ENCODE measurements at places on chromosomes 11 and 22.

- no peak for DNase-seq
Measured at GRCh38 chr11:72574548-72575460, 99.4 kb downstream of the PDE2A start.

DNA sequence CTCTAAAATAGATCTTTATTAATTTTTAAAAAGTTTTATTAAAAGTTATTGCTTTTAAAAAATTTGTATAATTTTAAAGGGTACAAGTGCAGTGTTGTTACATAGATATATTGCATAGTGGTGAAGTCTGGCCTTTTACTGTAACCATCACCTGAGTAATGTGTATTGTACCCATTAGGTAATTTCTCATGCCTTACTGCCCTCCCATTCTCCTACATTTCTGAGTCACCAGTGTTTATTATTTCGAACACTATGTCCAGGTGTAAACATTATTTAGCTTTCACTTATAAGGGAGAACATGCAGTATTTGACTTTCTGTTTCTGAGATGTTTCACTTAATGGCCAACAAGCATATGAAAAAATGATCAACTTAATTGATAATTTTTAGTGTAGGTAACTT, 2.3 kb downstream of the OR51G1 start:
- DNase-seq: no peak

DNA sequence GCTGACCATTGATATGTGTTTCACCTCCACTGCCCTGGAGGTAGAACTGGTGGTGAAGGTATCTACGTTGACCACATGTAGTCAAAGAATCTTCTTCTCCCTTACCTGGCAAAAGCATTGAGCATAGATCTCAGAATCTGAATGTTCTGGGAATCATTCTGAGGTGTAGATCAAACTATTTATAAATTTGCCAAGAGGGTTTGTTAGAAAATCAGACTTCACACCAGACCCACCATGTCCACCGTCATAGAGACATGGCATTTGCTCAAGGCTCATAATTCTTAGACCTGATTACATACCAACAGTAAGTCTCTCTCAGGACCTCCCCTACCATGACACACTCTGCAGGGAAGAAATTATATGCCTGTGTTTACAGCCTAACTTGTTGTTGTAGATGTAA, at the start of gene OR8B2:
TSS of gene OR8B2 (minus strand) at position 101 of the 400 bp plus-strand sequence. CDS start 1,156 bp downstream, outside the sequence.
- no peak for DNase-seq

DNA sequence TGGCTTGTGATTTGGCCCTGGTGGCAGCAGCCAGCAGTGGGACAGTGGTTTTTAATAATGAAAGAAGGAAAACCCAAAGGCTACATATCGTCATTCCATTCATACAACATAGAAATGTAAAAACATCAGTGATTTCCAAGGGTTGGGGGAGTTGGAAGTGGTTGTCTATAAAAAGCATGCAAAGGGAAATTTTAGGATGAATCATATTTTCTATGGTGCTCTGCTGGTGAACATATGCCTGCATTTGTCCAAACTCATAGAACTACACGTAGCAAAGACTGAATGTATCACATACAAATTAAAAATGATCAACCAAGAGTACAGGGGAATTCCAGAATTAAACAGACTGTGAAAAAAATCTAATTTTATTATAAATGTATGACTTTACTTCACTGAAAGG, 11.1 kb downstream of the OR5B3 start:
- no peak for DNase-seq

Data from stimulated activated CD8-positive, alpha-beta memory T cell treated with anti-CD3 and anti-CD28 coated beads, Interleukin-7, amount 100 ng/mL, for 1 hour (primary cell).